Neural crest cell (in vitro differentiated cells): ENCODE measurements at places on chromosomes 13 and 19. TPM values are rescaled to one million over a fixed set of nuclear protein-coding genes. Genes with fewer than 3 reads are reported as not detected.

Gene TBC1D4
- total RNA-seq = 13.3 and 13.4 TPM in 2 replicates

Gene GAS6
- total RNA-seq = 7.7 and 9.0 TPM in 2 replicates

Gene SYT5
- total RNA-seq = 3.5 and 4.3 TPM in 2 replicates

Gene GGN
- total RNA-seq = 1.4 and 2.2 TPM in 2 replicates

Gene KLK11
- total RNA-seq = not detected in 2 replicates

Gene HCST
- total RNA-seq = not detected in 2 replicates

Gene ACER1
- not detected in 2 replicates for total RNA-seq

Gene ZNF534
- not detected in 2 replicates for total RNA-seq

Gene CCNA1
- total RNA-seq = 0.25 and 0.26 TPM in 2 replicates

- no peak for DNase-seq
- peaks cover 24% of the 10 kb centered on the region for H3K4me1 ChIP-seq
- no peak overlapping the region for H3K4me3 ChIP-seq
- H3K36me3 ChIP-seq = peaks cover 10% of the 10 kb centered on the region
These were observed 31.9 kb downstream of the PTPRS start for GRCh38 chr19:5308451-5309437.

GRCh38 chr13:75410207-75410606 lies 71.8 kb downstream of the TBC1D4 start:
- no peak for DNase-seq
- peaks cover 3% of the 10 kb centered on the region for H3K36me3 ChIP-seq
- peaks cover 13% of the 10 kb centered on the region for H3K4me1 ChIP-seq
- no peak overlapping the region for H3K27ac ChIP-seq
- no peak overlapping the region for H3K4me3 ChIP-seq

- no peak for DNase-seq
- no peak overlapping the region for H3K27ac ChIP-seq
- H3K27me3 ChIP-seq = no peaks in the 10 kb centered on the region
- H3K4me1 ChIP-seq = no peaks in the 10 kb centered on the region
These were observed 302.1 kb downstream of the DIAPH3 start for GRCh38 chr13:59861676-59862075.

- DNase-seq = no peak
- H3K27ac ChIP-seq = no peak overlapping the region
- H3K36me3 ChIP-seq = peaks cover 13% of the 10 kb centered on the region
- no peak overlapping the region for H3K4me3 ChIP-seq
- no peaks in the 10 kb centered on the region for H3K27me3 ChIP-seq
- H3K4me1 ChIP-seq = peaks cover 14% of the 10 kb centered on the region
These were observed 20.7 kb downstream of the CLDN10 start for GRCh38 chr13:95573221-95573620.

DNA sequence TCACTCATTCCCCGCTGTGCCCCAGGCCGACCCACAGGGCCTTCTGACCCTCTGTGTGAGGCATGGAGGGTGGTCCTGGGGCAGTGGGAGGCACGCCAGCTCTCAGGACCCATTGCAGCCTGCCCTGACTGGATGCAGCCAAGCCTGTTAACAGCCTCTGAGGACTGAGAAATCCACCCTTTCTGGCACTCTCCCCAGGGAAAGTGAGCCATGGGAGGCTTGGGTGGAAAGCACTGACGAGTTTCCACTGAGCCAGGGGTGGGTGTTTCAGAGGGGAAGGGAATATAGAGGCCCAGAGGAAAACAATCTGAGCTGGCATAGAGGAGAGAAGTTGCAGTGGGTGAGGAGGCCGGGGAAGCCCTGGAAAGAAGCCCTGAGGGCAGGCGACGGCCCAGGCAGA lies 30.6 kb upstream of the SLC7A10 start:
- no peaks in the 10 kb centered on the region for H3K4me1 ChIP-seq
- DNase-seq = no peak
- H3K27me3 ChIP-seq = no peaks in the 10 kb centered on the region

- H3K27ac ChIP-seq = peak overlapping the region; percentile 100
- H3K27me3 ChIP-seq = peaks cover 5% of the 10 kb centered on the region
- H3K4me1 ChIP-seq = peaks cover 20% of the 10 kb centered on the region
- peak overlapping the region; percentile 94 for H3K4me3 ChIP-seq
These were observed 806 bp downstream of the ZNF414 start for GRCh38 chr19:8513036-8513686.

DNA sequence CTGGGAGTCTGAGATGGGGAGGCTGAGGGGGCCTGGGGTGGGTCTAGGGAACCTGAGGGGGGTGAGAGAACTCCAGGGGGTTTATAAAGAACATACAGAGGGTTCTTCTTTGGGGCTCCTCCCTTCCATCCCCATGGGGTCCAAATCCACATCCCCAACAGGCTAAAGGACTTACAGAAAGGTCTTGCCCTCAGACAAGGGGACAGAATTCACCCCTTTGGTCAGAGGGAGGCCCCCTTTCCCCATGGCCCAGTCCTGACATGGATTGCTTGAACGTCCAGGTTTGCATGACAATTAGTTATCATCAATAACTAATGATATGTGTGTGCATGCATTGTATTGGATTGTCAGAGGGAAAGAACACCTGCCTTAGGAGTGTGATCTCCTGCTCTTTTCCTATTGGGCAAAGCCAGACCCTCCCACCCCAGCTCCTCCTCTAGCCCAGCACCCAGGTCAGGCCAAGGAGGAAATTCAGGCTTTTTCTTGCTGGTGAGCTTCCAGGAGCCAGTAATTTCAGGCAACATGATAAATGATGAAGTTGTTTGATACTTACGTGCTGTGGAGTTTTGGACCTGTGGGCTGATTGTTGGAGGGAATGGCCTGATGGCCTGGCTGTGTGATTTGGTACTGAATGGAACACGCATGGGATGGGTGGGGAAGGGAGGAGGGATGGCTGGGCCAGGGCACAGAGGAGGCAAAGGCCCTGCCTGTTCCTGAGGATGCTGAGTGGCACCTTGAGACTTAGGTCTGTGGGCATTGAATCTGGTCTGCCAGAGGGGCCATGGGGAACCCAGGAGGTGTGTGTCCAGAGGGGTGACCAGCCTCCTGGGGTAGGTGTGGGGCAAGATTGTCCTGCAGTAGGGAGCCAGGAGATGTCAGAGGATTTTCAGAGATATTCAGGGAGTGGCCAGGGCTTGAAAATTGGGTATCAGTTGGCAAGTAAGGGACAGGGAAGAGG lies 1.1 kb downstream of the KLHL26 start:
- H3K4me1 ChIP-seq = peaks cover 21% of the 10 kb centered on the region
- DNase-seq = no peak
- no peaks in the 10 kb centered on the region for H3K36me3 ChIP-seq
- peak overlapping the region; percentile 97 for H3K4me3 ChIP-seq

DNA sequence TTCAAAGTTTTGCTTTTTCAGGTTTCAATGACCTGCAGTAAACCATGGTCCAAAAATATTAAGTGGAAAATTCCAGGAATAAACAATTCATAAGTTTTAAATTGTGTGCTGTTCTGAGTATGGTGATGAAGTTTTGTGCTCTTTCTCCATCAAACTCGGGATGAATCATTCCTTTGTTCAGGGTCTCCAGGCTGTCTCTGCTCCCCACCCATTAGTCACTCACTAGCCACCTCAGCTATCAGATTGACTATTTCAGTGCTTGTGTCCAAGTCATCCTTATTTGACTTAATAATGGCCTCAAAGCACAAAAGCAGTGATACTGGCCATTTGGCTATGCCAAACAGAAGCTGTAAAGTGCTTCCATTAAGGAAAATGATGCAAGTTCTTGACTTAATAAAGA lies 1140.4 kb downstream of the EFNB2 start:
- H3K27ac ChIP-seq = no peak overlapping the region
- no peak overlapping the region for H3K4me3 ChIP-seq
- peaks cover 10% of the 10 kb centered on the region for H3K4me1 ChIP-seq
- DNase-seq = no peak
- no peaks in the 10 kb centered on the region for H3K36me3 ChIP-seq
- H3K27me3 ChIP-seq = no peaks in the 10 kb centered on the region

GRCh38 chr13:52931539-52932431 lies 83.3 kb upstream of the PCDH8 start:
- H3K27ac ChIP-seq = peak overlapping the region; percentile 73
- H3K27me3 ChIP-seq = peaks cover 45% of the 10 kb centered on the region
- H3K4me3 ChIP-seq = peak overlapping the region; percentile 39
- no peaks in the 10 kb centered on the region for H3K36me3 ChIP-seq
- peaks cover 58% of the 10 kb centered on the region for H3K4me1 ChIP-seq

DNA sequence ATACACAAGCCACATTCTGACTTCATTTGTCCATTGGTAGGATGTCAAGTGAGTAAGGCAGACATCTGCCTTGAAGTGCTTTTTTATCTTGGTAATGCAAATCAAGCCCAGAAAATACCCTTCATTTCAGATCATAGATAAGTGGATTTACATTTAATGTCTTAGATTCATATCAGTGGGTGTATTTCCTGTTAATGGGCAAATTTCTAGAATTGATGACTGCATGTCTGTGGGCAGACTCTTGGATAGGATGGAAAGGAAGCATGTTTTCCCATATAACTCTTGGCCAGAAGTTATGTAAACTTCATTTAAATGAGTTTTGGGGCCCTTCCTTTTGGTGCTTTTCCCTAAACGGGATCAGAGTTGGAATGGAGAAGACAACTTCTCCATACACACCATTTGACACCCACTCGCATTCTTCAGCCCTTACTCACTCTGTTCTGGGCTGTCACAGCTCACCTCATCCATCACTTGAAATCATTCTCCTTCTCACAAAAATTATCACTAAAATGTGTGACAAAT lies 154.6 kb downstream of the FLT1 start:
- no peak overlapping the region for H3K27ac ChIP-seq
- H3K4me3 ChIP-seq = no peak overlapping the region
- no peak for DNase-seq
- peaks cover 2% of the 10 kb centered on the region for H3K27me3 ChIP-seq

GRCh38 chr13:29266756-29267733 lies 328.4 kb downstream of the SLC7A1 start:
- no peaks in the 10 kb centered on the region for H3K4me1 ChIP-seq
- no peak for DNase-seq
- no peak overlapping the region for H3K27ac ChIP-seq
- no peaks in the 10 kb centered on the region for H3K36me3 ChIP-seq

- no peak overlapping the region for H3K27ac ChIP-seq
- no peaks in the 10 kb centered on the region for H3K36me3 ChIP-seq
- no peak for DNase-seq
- no peak overlapping the region for H3K4me3 ChIP-seq
- H3K27me3 ChIP-seq = peaks cover 13% of the 10 kb centered on the region
These were observed 15.5 kb downstream of the ATP8B3 start for GRCh38 chr19:1796395-1797142.

- H3K4me1 ChIP-seq = peaks cover 19% of the 10 kb centered on the region
- peak overlapping the region; percentile 96 for H3K27ac ChIP-seq
- H3K4me3 ChIP-seq = peak overlapping the region; percentile 90
- no peak for DNase-seq
- H3K27me3 ChIP-seq = peaks cover 21% of the 10 kb centered on the region
These were observed 700 bp downstream of the PRR36 start for GRCh38 chr19:7873304-7874075.

DNA sequence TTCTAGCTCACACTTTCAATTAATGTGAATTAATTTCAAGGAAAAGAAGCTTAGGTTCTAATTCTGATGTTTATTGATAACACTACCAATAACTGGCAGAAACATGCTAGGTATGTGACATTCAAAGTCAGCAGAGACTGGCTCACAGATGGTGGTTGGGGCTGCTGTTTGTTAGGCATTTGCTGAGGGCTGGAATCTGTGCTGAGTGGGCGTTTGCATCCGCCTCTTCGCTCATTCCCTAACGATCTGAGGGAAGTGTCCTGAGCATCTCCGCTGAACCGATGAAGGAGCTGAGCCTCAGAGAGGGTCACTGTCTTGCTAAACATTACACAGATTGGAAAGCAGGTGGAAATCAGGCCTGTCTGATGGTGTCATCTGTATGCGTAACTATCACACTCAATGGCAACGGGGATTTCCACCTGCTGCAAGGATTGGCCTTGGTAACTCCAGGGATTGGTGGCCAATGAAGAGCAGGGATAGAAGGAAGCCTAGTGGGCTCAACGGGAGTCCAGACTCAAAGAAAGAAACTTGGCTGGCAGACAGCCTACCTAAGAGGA lies 338.9 kb downstream of the TEX29 start:
- no peaks in the 10 kb centered on the region for H3K36me3 ChIP-seq
- DNase-seq = no peak
- H3K4me3 ChIP-seq = no peak overlapping the region
- H3K27ac ChIP-seq = peak overlapping the region; percentile 99
- no peaks in the 10 kb centered on the region for H3K27me3 ChIP-seq
- peaks cover 34% of the 10 kb centered on the region for H3K4me1 ChIP-seq

DNA sequence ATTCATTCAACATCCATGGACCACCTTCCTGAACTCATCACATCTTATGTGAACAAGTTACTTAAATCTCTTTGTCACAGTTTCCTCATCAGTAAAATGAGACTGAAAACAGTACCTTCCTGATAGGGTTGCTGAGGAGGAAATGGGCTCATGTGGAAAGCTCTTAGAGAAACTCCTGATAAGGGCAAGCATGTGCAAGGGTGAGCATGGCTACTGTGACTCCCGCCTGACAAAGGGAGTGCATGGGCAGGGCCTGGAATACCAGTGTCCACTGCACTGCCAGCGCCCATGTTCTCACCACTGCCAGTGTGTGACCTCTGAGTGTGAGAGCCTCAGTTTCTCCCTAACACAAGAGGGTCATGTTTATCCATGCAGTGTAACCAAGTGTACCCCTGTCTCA lies 27.3 kb upstream of the IL17D start:
- no peak for DNase-seq
- H3K4me1 ChIP-seq = peaks cover 38% of the 10 kb centered on the region
- H3K36me3 ChIP-seq = peaks cover 10% of the 10 kb centered on the region

DNA sequence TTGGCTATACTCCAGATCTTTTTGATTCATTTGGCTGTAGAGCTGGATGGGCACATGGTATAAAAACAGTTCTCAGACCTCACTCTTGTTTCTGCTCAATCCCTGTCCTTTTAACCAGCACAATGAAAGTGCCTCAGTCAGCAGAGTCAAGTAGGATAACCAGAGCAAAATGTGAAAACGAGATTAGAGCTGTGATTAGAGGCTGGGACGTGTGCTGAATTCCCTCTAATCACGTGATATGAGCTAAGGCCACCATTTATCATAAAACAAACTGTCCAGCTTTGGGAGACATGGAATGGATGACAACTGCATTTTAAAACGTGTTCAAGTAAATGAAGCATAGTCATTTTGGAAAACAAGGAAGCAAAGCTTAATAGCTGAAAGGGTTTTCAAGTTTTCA lies 54.1 kb downstream of the GJA3 start:
- no peaks in the 10 kb centered on the region for H3K36me3 ChIP-seq
- no peak overlapping the region for H3K4me3 ChIP-seq
- H3K4me1 ChIP-seq = no peaks in the 10 kb centered on the region
- DNase-seq = no peak

DNA sequence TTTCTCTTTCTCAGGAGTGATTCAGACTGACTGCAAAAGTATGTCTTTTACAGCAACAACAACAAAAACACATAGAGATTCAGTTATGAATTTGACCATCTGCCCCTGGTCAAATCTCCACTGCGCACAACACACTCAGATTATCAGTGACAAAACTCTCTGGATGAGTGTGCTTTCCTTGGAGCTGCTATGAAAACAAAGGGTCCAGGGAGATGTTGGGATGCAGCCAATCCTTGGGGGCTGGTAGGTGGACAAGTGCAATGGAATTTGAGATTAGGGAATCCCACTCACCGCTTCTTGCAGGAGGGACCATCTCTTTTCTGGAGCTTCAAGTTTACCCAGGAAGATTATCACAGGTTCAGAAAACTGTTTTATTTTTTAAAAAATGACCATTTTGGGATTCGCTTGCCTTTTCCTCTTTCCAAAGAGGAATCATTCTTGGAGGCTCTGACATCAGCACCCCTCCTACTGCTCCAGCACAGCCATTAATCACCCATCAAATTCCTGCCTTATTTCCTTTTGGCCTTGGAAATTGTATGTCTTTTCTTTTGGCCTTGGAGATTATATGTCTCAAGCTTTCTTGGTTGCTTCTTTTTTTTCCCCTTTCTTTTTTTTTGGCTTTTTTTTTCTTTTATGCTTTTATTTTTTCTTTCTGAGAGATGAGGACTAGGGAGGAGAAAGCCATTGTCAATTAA lies 311.8 kb downstream of the TSHZ3 start:
- no peaks in the 10 kb centered on the region for H3K4me1 ChIP-seq
- no peak for DNase-seq
- peaks cover 3% of the 10 kb centered on the region for H3K36me3 ChIP-seq
- peaks cover 8% of the 10 kb centered on the region for H3K27me3 ChIP-seq
